ENCODE measurements at places on chromosomes 1 and 21.
A peak's percentile ranks its signal among the peaks of the same experiment; 100 is the strongest.

DNA sequence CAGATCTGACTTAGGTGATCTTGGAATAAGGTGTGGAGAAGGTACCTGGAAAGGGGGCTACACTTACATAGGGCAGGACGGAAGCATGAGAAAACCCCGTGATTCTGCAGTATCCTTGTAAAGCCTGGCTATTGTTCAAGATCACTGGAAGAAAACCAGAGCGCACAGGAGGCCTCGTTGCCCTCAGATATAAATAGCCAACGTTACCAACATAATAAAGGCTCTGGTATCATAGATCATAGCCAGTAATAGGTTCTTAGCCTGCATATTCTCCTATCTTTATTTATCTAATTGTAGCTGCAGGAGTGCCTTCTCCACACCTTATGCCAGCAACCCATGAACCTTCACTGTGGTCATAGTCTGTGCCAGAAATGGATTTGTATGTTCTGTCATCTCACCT lies 35.9 kb upstream of the MPZL1 start:
- no peak for DNase-seq

DNA sequence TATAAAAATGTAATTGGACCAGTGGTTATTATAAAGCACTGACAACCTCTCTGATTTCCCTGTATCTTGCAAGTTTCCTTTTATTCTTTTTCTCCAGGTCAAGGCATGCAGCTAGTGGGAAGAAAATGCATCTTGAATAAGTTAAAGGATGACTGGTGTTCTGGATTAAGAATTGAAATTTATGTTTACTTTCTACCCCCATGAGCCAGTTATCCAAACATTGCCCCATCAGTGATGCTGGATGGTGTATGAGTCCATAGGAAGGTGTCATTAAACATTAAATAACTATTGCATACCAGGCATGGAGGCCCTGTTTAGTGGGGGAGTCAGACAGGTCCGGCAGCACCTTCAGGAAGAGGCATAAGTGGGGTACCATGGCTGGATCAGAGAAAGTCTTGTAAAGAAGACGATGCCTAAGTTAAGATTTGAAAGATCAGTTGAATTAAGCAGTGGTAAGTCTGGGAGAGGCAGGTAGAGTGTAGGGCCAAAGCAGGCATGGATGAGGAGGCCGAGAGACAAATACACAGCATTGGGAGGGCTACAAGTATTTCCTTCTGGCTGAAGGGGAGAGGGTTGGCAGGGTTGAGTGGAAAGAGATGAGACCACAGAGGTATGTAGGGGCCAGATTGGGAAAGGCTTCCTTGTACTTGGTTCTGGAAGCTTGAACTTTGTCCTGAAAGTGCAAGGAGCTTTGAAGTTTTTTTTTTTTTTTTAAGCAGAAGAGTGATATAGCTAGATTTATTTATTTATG lies 5.7 kb downstream of the SZRD1 start:
- DNase-seq, result no peak

GRCh38 chr1:55970526-55971110 lies 608.7 kb downstream of the PLPP3 start:
- DNase-seq, result no peak

GRCh38 chr1:6412896-6413295 lies 6.8 kb downstream of the HES2 start:
- no peak for DNase-seq

GRCh38 chr1:114218361-114219171 lies 64.9 kb upstream of the SYT6 start:
- no peak for DNase-seq

DNA sequence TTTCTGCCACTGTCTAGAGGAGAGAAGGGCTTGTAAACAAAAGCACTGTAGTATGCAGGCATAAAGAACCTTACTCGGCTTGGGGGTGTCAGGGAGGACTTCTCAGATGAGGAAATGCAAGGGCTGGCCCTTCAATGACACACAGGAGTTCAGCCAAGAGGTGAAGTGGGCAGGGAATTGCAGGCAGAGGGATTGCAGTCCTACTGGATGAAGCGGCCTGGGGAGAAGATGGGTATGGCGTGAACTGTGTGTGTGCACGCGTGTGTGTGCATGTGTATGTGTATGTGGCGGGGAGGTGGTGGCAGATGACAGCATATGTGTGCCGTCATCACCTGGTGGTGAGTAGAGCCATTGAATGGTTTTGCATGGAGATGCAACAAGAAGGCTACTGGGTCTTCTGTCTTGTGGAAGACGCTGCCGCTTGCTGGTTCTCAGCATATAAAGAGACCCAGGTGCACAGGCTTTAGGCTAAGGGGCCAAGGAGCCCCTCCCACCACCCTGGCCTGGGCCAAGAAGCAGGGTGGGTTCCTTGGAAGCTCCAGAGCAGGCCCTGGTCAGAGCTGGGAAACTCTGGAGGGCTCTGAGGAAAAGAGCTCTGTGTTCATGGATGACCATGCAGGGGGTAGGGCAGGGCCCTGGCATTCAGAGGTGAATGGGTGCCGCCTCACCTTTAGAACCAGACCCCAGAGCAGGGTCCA lies 4.1 kb upstream of the EPS8L3 start:
- DNase-seq, result no peak

- no peak for DNase-seq
Observed at GRCh38 chr1:228684607-228685006, 50.7 kb upstream of the RHOU start.

DNA sequence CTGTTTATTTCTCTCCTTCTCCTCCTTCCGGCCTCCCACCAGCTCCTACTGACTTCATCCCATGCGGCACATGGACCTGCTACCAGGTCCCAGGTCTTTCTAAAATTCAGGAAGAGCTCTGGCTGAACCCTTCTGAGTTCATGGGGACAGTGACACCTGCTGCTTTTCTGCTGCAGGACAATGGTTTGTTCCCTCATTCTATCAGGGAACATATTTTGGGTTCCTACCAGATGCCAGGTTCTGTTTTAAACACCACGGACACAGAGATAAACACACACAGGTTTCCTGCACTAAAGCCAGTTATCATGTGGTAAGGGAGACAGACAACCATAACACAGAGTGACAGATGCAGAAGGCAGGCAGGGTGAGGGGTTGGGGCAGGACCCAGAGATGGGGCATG lies 114.0 kb upstream of the RAB4A start:
- no peak for DNase-seq

DNA sequence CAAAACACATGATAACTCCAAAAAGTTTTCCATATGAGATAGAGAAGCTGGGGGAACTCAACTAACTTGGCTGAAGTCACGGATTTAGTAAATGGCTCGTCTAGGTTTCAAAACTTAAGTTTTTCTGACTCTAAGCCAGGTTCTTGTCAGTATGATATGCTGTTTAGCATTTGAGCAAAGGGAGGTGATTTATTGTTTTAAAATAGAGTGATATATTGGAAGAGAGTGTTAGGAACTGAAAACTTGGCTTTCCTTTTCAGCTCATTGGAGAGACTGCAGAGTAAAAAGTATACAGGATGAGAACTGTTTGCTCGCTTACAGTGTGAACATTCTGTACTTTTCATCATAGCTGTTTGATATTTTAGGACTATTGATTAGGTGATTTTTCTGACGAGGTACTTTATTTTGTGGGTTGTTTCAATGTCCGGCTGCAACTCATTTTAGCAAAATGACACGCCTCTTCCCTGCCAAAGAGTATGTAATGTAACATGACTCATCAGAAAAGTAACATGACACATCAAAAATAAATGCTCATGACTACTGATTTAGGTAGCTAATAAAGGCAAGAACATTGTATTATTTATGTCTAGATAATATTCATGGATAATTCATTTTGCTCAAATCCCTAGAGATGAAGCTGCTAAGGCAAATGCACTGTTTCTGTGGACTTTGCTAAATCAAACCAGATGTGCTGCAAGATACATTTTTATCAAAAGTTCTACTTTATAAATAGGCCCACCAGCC lies 355.1 kb downstream of the GPATCH2 start:
- no peak for DNase-seq

- no peak for DNase-seq
Observed at GRCh38 chr1:219477861-219478260, 135.0 kb downstream of the ZC3H11B start.

DNA sequence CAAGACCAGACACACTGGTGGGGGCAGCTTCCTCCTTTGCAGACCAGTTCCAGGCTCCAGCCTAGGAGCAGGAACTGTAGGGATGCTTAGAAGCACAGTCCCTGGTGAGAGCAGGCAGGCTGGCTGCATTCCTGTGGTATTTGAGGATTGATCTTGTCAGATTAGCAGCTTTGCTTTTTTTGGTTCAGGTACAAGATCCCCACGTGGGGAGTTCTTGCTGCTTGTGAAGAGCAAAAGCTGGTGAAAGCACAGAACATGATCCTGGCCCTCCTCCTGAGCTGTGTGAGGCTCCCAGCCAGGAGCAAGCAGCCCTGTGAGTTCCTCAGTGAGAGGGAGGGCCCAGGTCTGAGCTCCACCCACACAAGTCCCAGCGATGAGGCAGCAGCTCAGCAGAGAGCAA lies 75.3 kb upstream of the ARTN start:
- no peak for DNase-seq

GRCh38 chr1:36776948-36777831 lies 257.1 kb downstream of the GRIK3 start:
- no peak for DNase-seq

GRCh38 chr1:101484689-101485338 lies 248.0 kb downstream of the S1PR1 start:
- DNase-seq, result no peak

DNA sequence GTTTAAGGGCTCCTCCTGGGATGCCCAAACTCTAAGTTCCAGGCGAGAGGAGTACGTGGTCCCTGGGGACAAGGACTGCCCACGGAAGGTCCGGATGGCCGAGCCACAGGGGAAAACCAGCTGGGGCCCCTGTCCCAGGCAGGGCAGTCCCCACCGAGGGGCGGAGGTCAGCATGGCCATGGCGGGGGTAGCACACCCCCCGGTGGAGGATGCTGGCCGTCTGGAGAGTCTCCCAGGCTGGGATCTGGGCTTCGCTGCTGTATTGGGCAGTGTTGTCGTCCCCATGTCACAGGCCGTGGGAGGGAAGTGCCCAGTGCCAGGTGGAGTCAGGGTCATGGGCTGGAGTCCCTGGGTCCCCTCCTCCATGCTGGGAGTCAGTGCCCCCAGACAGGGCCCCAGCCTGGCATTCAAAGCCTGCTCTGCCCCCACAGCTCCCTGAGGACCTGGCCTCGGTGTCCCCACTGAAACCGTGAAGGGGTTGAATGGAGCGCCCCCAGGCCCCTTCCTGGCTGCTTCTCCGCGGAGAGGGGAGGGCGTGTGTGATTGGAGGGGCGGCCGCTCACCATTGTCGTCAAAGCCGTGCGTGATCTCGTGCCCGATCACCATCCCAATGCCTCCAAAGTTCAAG lies 6.8 kb downstream of the PRXL2B start:
- DNase-seq, result no peak

DNA sequence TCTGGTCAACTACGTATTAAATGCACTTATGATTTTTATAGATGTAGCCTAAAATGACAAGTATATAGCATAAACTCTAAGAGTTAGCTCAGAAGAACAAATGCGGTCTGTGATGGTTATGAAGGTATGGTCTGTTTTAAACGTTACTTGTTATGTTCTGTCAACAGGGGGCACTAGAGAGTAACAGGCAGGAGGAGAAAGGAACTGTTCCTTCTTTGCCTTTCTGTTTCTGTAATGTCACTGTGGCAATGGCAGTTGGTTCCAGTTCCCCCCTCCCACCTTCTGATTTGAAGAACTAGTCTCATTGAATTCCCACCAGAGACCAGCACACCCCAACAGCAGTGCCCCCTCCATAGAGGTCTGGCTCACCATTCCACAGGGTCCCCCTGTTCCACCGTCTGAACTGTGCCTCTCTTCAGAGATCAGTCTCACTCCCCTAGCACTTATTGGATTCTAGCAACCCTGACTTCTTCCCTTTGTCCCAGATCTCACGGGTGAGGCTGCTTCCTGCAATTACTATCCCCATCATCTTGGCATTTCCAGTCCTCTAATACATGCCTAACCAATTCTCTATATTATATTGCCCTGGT lies 14.0 kb downstream of the KRTAP24-1 start:
- no peak for DNase-seq

- peak; percentile 53 for DNase-seq
Observed at GRCh38 chr1:39922251-39922688, 20.6 kb upstream of the MYCL start.

- DNase-seq, result no peak
Observed at GRCh38 chr1:44315521-44315920, 39.5 kb downstream of the ERI3 start.

- no peak for DNase-seq
Observed at GRCh38 chr1:29498126-29499103, 262.1 kb downstream of the PTPRU start.

DNA sequence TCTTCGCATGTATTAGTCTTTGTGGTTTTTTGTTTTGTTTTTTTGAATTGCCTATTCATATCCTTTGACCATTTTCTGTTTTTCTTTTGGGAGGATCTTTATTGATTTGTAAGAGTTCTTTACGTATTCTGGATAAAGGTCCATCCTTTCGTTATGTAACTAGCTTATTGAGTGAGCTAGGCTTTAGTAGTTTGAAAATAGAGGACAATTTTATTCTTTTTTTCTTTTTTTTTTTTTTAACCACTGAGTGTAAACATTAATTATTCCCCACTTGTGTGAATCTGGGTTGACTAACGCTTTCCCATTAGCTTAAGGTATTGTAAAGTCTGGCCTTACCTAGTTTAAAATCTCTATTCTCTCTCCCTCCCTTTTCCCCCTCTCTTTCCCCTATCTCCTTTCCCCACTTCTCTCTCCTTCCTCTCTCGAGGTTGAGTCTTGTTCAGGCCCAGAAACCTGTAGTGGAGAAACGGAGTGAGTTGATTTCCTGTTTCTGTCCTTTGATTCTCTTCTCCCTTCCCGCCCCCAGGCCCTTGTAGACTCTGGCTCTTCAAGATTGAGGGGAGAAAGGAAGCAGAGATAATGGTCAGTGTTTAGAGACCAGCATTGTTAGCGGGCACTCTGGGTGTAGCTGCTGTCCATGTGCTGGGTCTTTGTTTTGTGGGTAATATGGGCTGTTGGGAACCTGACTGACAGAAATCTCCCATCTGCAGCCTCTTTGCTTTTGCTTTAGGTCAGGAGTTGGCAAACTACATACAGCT lies 1.5 kb downstream of the MORC3 start:
- DNase-seq, result peak; percentile 60

GRCh38 chr1:235637756-235638534 lies 11.6 kb downstream of the GNG4 start:
- DNase-seq, result no peak

GRCh38 chr21:14762734-14763694 lies 216.9 kb upstream of the SAMSN1 start:
- no peak for DNase-seq

DNA sequence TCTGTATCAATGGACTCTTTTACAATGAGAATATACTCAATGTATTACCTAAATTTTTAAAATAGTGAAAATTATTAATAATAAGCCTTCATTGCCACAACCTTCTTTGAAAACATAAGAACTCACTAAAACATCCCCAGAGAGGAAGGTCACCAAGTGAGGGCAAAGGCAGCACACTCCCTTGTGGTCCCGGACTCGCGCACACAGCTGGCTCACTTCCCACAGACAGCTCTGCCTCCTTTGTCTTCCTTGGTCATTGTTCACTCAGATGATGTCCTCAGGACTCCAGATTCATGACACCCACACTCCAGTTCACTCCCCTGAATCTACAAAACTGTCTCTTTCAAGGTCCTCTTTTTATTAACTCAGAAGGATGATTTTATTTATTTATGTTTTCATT lies 19.2 kb upstream of the UBR4 start:
- DNase-seq, result no peak

- DNase-seq, result peak; percentile 18
Observed at GRCh38 chr21:44450402-44450801, 4.9 kb upstream of the LRRC3 start.

GRCh38 chr21:37430184-37430821 lies 63.7 kb downstream of the DYRK1A start:
- DNase-seq, result no peak

Data from right forelimb (tissue), 1 donor.